ENCODE measurements at places on chromosomes 7 and 10.
A peak's percentile ranks its signal among the peaks of the same experiment; 100 is the strongest.

DNA sequence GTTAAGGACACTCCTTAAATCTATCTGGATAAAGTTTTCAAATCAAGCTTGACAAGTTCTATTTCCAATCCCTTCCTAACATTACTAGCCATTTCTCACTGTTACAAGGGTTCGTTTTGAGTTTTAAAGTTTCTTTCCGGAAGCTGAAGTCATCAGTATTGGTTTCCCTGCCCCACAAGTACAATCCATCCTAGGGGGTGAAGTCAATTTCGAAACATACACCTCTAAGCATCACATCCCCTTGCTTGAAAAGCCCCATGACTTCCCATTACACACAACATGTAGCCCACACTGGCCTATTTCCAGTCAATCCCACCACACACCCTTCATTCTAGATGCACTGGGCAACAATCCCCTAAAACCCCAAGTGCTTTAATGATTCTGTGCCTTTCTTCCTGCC lies 13.0 kb downstream of the DPY19L1 start:
- DNase-seq, result no peak

GRCh38 chr10:87505366-87506111 lies 846 bp downstream of the MINPP1 start:
- DNase-seq, result peak; percentile 68

- DNase-seq, result no peak
These were observed 95.7 kb downstream of the COL13A1 start for GRCh38 chr10:69897432-69897831.

GRCh38 chr7:41169317-41169716 lies 533.6 kb downstream of the INHBA start:
- DNase-seq, result no peak

- no peak for DNase-seq
These were observed 102.5 kb downstream of the TRIL start for GRCh38 chr7:28855538-28856217.

DNA sequence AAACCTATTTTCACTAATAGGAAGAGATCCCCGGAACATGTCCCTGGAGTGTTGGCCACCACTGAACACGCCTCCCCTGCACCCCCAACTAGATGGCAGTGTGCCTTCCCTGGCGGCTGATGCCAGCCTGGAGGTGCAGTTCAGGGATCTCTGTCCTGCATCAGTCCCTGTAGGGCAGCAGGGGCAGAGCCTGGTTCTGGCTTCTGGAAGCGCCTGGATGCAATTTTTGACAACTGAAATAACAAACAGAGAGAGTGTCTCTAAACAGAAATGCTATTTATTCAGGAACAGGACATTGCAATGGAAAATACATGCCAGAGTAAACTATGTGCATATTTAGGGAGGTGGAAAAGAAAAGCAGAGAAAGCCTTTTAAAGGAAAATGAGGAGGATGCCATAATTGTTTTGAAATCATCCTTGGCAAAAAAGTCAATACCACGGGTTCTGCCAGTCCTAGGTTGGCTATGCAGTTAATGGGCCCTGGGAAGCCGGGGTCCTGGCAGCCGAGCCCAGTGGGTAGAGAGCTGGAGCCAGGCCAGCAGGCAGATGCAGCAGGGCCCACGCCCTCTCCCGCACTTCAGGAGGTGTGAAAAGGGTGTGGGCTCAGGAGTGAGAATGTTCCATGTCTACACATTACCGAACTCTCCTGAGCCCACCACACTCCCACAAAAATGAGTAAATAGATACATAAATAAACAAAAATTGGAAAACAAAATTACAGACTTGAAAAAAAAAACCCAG lies 18.5 kb downstream of the ANTXRL start:
- no peak for DNase-seq

DNA sequence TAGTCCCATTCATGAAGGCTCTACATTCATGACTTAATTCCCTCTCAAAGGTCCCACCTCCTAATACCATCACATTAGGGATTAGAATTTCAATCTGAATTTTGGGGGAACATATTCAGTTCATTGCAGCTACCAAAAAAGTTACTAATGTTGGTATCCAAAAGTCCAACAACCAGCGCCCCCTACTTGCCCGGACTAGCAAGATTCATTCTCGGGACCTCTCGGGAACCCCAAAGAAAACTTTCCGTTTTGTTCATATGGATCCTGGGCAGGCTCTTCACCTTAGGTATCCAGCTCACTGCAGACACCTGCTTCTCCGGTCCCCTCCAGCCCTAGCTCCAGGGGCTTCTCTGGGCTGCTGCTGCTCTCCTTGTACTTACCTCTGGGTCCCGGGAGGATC lies 8.9 kb upstream of the GRK5 start:
- DNase-seq, result peak; percentile 33

DNA sequence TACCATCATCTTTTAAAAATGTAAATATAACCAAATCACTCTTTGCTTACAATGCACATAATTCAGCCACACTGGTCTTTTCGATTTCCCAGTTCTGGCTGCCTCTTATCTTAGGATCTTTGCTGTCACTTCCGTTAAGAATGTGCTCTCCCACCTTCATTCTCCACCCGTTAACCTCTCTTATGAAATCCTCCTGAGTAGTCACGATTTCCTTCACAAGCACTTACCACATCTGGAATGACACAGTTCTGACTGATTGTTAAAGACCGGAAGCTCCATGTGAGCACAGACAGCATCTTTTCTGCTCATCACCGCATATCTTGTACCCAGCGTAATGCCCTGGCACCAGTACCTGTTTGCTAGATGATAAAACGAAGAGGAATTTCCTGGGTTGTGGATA lies 84.3 kb downstream of the CUL2 start:
- DNase-seq, result no peak

GRCh38 chr7:151630851-151631569 lies 111.3 kb upstream of the RHEB start:
- no peak for DNase-seq

DNA sequence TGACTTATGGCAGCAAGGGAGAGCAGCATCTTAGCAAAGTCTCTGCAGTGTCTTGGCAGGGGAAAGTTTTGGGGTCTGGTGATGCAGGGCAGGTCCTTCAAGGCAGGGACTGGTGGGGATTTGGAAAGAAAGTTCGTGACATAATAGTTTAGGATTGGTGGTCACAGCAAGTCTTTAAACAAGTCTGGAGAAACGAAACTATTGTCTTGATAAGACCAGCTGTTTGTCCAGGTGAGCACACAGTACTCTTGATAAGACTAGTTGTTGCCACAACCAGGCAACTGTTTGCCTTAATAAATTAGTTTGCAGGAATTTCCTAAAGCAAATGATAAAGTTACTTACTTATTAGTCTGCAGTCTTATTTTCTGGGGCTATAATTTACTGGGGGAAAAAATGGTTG lies 136.1 kb downstream of the AKR1D1 start:
- DNase-seq, result no peak

GRCh38 chr7:35389636-35390035 lies 135.7 kb upstream of the TBX20 start:
- DNase-seq, result no peak

GRCh38 chr10:27518261-27518660 lies 14.2 kb downstream of the RAB18 start:
- no peak for DNase-seq

DNA sequence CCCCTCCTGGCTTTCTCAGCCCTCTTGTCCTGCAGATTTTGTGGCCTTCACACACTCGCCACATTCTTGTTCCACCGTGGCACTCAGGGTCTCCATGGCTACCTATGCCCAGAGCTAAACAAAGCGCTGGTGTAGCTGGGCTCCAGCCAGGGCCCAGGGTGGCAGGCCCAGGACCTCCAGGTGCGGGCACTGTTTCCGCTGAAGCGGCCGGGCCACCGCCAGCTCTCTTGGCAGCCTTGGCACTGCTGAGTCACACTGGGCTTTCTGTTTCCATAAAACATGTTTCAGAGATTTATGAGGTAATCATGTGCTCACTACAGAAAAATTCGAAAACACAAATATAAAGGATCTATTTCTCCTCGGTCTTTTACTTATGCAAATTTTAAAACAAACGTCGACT lies 51.3 kb downstream of the AOC1 start:
- no peak for DNase-seq

DNA sequence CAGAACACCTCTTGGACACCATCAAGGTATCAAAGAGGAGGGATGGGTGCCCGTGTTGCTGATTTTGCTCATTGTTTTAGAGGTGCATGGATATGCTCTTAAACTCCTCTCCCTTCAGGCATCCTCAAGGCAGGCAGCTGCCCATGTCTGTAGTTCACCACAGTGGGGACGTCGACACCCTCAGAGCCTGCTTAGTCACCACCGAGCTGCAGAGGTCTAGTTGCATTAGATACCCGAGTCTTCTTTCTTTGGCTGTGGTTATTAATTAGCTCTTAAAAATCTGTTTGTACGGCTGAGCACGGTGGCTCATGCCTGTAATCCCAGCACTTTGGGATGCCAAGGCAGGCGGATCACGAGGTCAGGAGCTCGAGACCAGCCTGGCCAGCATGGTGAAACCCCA lies 24.7 kb upstream of the TSPAN13 start:
- no peak for DNase-seq

DNA sequence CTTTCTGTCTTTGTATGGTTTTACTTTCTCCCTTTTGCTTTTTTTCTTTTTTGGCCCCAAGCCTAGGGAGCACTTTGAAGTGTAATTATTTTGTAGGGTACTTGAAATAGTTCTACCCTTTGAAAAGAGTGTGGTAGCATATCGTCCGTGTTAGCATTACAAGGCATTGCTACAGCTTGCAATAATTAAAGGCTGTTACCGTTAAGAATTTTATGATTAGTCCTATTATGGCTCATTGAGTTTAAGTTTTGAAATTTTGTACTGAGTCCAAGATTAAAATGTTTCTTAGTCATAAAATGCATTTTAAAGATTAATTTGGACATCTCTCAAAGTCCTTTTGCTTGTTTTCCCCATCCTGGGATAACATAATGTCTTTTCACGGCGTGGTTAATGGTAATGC lies 490.0 kb upstream of the LRRN3 start:
- no peak for DNase-seq

GRCh38 chr7:105538339-105538738 lies 6.3 kb downstream of the RINT1 start:
- DNase-seq, result no peak

DNA sequence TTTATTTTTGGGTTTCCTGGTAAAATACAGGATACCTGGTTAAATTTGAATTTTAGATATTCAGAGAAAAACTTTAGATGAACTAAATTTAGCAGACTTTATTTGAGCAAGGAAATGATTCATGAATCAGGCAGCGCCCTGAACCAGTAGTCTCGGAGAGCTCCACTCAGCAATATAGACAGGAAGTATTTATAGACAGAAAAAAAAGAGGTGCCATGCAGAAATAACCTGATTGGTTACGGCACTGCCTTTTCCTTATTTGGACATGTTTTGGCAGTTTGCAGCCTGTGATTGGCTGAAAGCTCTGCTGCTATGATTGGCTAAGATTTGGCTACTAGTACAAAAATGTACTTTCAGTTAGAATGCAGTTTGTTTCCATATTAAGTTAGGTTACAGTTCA lies 198.3 kb upstream of the DKK1 start:
- peak; percentile 31 for DNase-seq

DNA sequence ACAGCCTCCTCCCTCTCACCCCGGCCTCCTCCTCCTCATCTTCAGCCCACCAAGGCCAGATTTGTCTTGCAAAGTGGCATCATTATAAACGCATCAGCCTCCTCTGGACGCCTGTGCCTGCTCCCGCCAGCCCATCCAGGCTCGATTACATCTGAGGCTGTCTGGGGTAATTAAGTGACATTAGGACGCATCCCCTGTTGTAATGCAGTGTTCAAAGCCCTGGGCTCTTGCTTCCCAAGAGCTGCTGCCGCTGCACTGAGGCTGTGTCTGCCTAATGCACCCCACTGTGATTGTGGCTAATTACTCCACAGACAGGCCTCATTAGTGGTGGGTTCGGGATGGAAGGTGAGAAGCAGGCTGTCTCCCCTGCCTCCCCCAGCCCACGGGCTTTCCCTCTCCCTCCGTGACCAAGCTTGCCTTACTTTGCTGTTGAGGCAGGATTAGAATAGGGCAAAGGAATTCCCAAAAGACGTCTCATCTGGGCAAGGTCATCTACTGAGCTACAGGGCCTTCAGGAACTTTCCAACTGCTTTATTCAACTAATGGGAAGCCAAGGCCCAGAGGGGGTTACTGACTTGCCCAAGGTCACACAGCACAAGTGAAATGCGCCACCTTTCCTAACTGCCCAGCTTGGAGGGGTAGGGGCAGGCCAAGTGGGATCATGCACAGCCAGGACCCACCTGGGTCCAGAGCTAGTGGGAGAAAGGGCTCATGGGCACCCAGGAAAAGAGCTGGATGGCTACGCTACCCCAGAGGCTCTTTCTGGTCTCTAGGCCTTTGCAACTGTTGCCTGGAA lies 66.2 kb upstream of the PCBD1 start:
- no peak for DNase-seq

- no peak for DNase-seq
These were observed 85.2 kb downstream of the RNLS start for GRCh38 chr10:88497913-88498312.

DNA sequence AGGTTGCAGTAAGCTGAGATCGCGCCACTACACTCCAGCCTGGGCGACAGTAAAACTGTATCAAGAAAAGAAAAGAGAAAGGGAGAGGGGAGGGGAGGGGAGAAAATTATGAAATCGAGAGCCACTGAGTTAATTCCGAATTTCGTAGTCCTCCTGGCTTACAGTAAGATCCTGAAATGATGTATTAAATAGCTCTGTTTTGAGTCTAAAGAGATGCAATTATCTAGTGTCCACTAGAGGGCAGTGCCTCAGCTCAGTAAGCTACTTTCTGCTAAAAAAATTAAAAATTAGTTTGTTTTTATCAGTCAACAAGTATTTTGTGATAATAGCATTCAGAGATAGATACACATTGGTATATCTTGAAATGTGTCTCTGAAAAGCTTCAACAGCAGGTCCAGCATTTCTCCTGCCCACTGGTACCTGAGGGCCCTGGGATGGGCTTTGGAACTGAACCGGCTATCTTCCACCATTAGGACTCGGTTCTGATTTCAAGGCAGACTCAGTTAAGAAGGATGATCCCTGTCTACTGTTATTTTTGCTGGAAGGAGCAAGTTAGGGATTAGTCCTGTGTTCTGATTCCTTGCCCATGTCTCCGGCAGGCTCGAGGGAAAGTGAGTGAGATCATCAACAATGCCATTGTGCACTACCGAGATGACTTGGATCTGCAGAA lies 19.5 kb downstream of the TSPAN33 start:
- peak; percentile 81 for DNase-seq

DNA sequence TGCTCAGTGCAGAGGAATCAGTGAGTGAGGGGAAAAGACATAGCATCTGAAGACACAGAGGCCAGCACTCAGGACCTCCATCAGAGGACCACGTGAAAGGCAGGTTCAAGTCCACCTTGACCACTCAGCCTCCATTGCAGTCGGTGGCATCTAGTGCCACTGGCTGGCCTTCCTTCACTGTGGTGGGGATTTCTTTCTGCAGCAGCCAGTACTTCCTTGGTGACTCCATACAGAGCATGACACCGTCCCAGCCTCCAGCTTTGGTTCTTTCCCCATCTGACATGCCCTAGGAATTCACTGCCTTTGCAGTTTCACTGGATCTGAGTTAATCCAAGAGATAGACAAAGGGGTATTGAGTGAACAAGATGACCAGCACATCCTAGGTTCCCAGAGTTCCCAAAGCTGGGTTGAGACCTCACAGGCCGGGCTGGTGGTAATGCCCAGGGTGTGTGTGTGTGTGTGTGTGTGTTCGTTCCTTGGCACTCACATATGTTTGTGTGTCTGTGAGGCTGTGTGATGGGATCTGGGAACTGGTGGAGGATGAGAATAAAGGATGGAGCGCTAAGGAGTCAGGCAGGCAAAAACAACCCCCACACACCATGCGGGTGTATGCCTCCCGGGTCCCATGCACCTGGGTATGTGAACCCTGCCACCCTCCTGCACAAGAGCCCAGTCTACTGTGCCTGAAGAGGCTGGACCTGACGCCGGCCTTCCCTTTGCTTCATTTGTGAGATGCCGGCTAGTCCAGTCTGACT lies 57.8 kb downstream of the SYPL1 start:
- DNase-seq, result no peak

Data from NAMALWA (cell line).